ENCODE measurements at places on chromosomes 3 and 15. TPM values are rescaled to one million over a fixed set of nuclear protein-coding genes. Genes with fewer than 3 reads are reported as not detected.

GRCh38 chr3:60308808-60309207, 942.4 kb downstream of the FHIT start:
- peaks cover 16% of the 10 kb centered on the region for H3K4me1 ChIP-seq
- no peak overlapping the region for H3K4me3 ChIP-seq
- no peak for DNase-seq
- no peaks in the 10 kb centered on the region for H3K36me3 ChIP-seq

DNA sequence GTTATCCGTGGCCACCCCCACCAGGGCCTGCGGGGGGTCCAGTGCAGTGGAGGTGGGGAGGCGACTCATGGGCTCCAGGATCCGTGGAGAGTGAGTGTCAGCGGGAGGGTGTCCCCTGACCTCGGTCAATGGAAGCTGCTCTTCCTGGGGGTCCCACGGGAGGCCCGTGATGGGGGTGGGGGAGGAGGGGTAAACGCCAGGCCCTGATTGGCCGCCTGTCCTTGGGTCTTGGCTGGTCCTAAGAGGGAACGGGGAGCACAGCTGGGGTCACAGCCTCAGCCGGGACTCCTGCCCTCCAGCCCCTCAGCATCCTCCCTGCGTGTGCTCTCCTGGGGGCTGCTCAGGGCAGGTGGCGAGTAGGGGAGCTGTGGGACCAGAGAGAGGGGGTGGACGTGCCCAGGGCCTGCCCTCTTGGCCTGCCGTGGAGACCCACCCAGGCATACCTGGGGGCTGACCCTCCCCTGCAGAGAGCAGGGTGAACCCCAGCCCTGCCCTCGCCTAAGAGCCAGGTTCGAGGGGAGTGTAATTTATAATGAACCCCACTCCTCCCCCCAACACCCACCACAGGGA, 184.6 kb downstream of the GOLGA6L6 start:
- DNase-seq, result peak; percentile 37
- H3K36me3 ChIP-seq, result peaks cover 4% of the 10 kb centered on the region
- no peaks in the 10 kb centered on the region for H3K27me3 ChIP-seq
- no peak overlapping the region for H3K4me3 ChIP-seq
- no peaks in the 10 kb centered on the region for H3K4me1 ChIP-seq

Gene MOBP
- not detected for total RNA-seq

Gene GLCE
- total RNA-seq, result 22.0 TPM

Gene MKRN3
- total RNA-seq, result 0.22 TPM

Measured in mesothelial cell of epicardium (in vitro differentiated cells).